ENCODE measurements at places on chromosomes 16 and 17. TPM values are rescaled to one million over a fixed set of nuclear protein-coding genes. Genes with fewer than 3 reads are reported as not detected.

GRCh38 chr16:12729448-12729847, 74.2 kb downstream of the CPPED1 start:
- peak; percentile 28 for DNase-seq

- DNase-seq = no peak
These were observed 3.5 kb upstream of the ABR start for GRCh38 chr17:1183171-1183873.

DNA sequence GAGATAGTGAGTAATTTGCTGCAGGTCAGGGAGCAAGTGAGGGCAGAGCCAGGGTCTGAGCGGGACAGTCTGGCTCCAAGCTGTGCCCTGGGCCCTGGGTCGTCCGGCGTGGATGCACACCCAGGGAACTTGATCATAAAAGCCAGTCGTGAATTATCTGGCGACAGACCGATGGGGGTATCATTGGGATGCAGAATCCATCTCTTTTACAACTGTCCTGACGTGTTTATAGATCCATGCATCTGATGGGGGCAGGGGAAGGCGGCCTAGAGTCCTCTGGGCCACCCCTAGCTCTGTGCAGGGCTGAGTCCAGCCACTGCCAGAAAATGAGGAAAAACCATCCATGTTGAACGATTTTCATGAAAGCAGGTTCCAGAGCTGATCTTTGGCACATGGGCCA, 332.8 kb downstream of the C16orf95 start:
- DNase-seq = no peak

DNA sequence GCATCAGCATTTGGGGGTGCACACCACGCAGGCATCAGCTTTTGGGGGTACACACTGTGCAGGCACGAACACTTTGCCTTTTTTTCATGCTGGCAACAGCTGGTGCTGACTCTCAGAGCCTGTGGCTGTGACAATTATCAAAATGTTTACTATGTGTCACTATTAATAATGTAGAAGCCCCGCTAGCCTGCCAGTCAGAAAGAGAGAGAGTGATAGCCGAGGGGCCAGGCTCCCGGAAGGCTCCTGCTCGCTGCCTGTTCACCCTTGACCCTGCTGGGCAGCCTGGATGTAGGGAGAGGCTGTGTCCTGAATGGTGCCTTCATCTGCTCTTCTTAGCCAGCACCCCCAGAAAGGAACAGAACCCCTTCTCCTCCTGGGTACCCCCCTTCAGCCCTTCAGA, 61.9 kb downstream of the SDK2 start:
- DNase-seq = no peak

- DNase-seq = peak; percentile 73
These were observed 171.4 kb upstream of the DYNLRB2 start for GRCh38 chr16:80369138-80369958.

DNA sequence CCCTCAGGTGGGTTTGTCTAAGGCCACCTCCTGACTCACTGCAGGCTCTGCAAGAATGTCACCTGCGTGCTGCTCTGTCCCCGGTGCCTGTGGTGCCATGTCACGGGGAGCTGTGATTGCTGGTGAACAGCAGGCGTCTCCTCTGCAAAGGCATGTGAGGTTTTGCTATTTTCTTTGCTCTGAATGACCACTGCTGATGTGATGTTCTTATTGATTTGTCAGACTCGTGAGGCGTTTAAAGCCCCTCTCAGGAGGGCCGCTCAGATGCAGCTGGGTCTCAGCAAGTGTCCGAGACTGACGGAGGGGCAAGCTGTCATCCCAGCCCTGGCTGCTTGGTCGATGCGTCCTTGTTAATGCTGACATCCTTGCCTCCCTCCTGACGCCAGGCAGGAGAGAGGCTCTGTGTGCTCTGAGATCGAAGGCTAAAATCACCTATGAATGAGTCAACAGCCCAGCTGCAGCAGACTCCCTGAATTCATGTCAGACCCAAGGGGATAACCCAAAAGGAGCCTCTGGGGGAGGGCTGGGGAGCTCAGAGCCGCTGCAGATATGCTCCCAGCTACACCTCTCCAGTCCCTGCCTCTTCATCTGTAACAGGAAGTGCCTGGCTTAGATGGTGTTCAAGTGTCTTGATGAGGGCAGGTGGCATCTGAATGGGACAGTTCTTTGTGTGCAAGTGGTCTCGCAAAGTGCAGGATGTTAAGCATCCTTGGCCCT, 11.8 kb upstream of the PEMT start:
- DNase-seq = no peak

SOCS1 gene
- total RNA-seq = 1.5 TPM

GRCh38 chr17:67944035-67944434, 52.2 kb downstream of the C17orf58 start:
- DNase-seq = no peak

USP6 gene
- 0.16 TPM for total RNA-seq

DNA sequence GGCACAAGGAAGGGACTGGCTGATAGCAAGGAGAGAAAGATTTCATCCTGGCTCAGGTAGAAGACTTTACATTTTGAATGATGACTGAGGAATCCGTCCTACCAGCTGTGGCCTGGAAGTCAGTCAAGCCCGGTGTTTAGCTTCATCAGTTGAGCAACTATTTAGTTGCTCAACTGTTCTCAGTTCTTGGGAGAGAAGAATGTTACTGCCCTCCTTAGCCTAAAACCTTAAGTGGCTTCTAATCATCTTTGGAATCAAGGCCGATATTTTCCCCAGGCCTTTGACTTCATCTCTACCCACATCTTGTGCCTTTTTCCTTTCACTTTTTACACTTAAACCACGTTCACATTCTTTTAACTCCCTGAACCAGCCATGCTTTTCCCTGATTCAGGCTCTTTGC, 17.3 kb upstream of the RBL2 start:
- no peak for DNase-seq

DNA sequence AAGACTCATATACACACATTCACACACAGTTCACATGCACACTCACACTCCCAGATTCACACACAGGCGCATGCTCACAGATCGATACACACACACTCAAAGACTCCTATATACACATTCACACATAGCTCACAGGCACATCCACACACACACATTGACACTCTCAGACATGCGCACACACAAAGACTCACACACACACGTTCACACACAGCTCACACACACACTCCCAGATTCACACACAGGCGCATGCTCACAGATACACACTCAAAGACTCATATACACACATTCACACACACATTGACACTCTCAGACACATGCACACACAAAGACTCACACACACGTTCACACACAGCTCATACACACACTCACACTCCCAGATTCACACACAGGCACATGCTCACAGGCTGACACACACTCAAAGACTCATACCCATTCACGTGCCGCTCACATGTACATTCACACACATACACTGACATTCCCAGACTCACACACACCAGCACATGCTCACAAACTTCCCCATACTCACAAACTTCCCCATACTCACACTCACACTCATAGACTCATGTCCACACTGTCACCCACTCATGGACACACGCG, 25.6 kb upstream of the KRT17 start:
- no peak for DNase-seq

ROGDI gene
- 46.6 TPM for total RNA-seq

IL17C gene
- total RNA-seq = not detected

ANKRD40CL gene
- not detected for total RNA-seq

Data from myocyte (in vitro differentiated cells).